ENCODE measurements at places on chromosomes 5 and 9. TPM values are rescaled to one million over a fixed set of nuclear protein-coding genes. Genes with fewer than 3 reads are reported as not detected.

Gene NOL6
- total RNA-seq: 51.4 TPM

Gene ARSI
- total RNA-seq: not detected

Gene N4BP3
- total RNA-seq: 2.1 TPM

Gene PCDHB7
- total RNA-seq: not detected

Gene EIF4E1B
- not detected for total RNA-seq

Gene CD14
- total RNA-seq: 0.56 TPM

Gene RABGAP1
- total RNA-seq: 38.1 TPM

Gene CRHBP
- 0.56 TPM for total RNA-seq

Gene CDHR2
- 1.7 TPM for total RNA-seq

Gene ABO
- total RNA-seq: 2.1 TPM

Gene LCN6
- total RNA-seq: not detected

Gene OR1K1
- not detected for total RNA-seq

Gene SLC6A7
- not detected for total RNA-seq

Gene PARP8
- total RNA-seq: 91.4 TPM

Gene ADRB2
- total RNA-seq: 0.81 TPM

Gene GALNT12
- total RNA-seq: 4.0 TPM

Gene ECM2
- not detected for total RNA-seq

Gene RBM22
- total RNA-seq: 74.7 TPM

Gene OR1J2
- total RNA-seq: not detected

Gene FOXE1
- total RNA-seq: not detected

Gene ENTPD2
- total RNA-seq: not detected

Gene FCN2
- total RNA-seq: not detected

Gene CYSTM1
- 15.2 TPM for total RNA-seq

Gene KIF4B
- total RNA-seq: 0.07 TPM

Gene BAG1
- total RNA-seq: 58.6 TPM

Gene RNF183
- 0.34 TPM for total RNA-seq

Gene TRIO
- total RNA-seq: 9.6 TPM

Gene SLC36A3
- total RNA-seq: not detected

Gene PRRX2
- 1.5 TPM for total RNA-seq

Gene MYMK
- total RNA-seq: not detected

Gene GRM6
- total RNA-seq: not detected

Gene CTNND2
- total RNA-seq: not detected

Gene EFNA5
- total RNA-seq: not detected

Gene LSM11
- total RNA-seq: 4.6 TPM

Gene KCNT1
- total RNA-seq: not detected

Gene PNPLA7
- 3.5 TPM for total RNA-seq

Gene PAEP
- not detected for total RNA-seq

Gene CYLC2
- total RNA-seq: not detected

Gene AFAP1L1
- not detected for total RNA-seq

Gene PCDHA1
- not detected for total RNA-seq

Gene ACTBL2
- total RNA-seq: not detected

Gene CNTLN
- total RNA-seq: 1.6 TPM

Gene DND1
- total RNA-seq: 3.9 TPM

Gene PDGFRB
- 11.4 TPM for total RNA-seq

Gene TMC1
- 0.27 TPM for total RNA-seq
